ENCODE measurements at places on chromosomes 1 and 21.

- DNase-seq = no peak
These were observed 96.1 kb downstream of the NID1 start for GRCh38 chr1:235968831-235969230.

DNA sequence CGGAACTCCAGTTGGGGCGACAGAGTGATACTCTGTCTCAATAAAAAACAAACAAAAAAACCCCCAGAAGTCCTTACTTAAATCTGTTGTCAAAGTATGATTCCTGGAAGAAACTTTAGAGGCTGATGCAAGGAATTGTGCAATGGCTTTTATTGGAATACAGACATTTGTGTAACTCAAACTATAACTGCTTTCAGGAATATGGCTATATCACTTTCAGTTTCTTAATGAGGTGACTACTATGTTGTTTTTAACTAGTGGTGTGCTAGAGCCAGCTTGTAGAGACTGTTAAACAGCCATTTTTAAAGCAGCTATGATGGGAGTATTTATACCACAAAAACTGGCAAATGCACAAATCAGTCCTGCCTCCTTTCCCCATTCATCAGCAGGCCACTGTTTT, 22.7 kb upstream of the DNAJC28 start:
- no peak for DNase-seq

GRCh38 chr1:202005958-202006357, 4.4 kb upstream of the ELF3 start:
- DNase-seq = no peak

GRCh38 chr1:28519946-28520725, 14.3 kb downstream of the RCC1 start:
- no peak for DNase-seq

DNA sequence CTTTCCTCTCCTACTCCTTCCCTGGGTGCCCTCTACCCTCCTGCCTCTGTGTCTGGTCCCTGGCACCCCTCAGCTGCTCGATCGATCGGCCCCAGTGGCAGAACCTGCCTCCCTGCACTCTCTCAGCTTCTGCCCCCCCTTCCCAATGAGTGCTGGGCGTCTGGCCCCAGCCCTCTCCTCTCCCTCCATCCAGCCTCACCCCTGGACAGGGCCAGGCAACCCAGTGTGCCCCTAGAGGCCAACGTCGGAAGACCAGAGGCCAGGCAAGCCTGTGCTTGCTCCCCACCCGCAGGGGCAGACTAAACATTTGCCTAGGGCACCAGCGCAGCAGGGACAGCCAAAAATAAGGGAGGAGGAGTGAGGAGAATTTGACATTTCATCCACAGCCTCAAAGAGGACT, 43.5 kb downstream of the LGR6 start:
- peak; percentile 20 for DNase-seq

GRCh38 chr1:20355828-20356735, 65.4 kb downstream of the VWA5B1 start:
- no peak for DNase-seq

Data from DMS79 treated with DMSO at 0.1 percent for 48 hours (cell line).